NT2/D1 (cell line): ENCODE measurements at places on chromosomes 6 and 20.

GRCh38 chr6:32886681-32887383, 32.8 kb downstream of the PSMB9 start:
- no peak for DNase-seq

GRCh38 chr20:23106271-23106851, 20.2 kb upstream of the CD93 start:
- DNase-seq, result no peak

DNA sequence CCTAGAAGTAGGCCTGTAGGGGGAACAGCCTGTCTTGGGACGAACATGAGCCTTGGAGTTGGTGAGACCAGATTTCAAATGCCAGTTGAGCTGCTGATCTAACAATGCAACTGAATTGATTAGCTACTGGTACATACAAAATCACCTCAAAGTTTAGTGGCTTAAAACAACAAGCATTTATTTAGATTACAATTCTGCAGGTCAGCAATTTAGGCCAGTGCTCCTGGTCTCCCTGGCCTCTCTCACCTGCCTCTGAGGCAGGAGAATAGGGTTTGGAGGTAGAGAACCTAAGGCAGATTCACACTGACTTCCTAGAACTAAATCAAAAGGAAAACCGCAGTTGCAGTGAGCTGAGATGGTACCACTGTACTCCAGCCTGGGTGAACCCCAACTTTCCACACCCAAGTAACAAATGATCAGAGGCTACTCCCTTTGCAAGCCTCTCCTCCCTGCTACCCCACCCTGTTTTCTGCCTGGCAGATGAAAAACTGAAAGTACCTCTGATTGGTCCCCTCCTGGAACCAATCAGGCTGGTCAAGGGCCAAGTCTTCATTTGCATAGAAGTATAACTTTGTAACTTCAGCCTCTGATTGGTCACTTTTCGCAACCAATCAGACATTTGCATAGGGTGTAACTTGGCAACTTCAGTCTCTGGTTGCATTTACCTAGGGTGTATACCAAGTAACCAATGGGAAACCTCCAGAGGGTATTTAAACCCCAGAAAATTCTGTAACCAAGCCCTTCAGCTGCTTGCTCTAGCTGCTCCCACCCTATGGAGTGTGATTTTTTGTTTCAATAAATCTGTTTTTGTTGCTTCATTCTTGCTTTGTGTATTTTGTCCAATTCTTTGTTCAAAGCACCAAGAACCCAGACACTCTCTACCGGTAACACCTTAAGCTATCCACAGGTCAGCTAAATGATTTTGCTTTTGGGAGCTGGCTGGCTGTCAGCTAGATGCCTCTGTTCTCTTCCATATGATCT, 8.1 kb upstream of the UBR2 start:
- DNase-seq, result no peak

DNA sequence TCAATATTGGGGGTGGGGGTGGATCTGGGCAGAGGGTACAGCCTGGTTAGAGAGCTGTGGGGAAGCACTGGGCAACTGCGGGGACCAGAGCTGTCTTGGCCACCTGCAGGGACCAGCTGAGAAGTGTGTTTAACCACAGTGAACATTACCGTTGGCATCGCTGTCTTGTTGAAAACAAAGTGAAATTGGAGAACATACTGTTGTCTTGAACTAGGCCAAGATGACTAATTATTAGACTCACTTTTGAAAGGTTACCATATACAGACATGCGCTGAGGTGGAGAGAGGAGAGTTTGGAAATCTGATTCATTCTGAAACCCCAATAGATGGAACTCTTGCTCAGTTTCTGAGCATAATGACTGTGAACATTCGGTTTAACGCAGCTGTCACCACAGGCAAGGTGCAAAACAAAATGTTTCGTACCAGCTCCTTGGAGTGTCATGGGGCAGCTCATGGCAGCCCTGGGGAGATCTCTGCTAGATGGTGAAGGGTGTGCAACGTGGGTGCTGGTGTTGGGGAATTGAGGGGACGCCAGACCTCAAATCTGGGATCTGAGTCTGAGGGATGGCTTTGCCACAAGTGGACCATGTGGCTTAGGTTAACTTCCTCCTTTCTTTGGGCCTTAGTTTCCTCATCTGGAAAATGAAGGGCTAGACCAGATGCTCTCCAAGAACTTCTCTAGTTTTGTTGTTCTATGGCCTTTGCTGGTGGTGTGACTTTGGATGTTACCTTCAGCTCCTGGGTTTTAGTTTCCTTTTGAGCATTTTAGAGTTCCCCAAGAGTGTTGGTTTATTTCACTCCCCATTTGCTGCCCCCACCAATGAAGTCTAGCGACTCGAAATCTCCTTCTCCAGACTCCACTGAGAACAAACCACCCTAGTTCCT, 24.6 kb upstream of the GTSF1L start:
- DNase-seq, result no peak

DNA sequence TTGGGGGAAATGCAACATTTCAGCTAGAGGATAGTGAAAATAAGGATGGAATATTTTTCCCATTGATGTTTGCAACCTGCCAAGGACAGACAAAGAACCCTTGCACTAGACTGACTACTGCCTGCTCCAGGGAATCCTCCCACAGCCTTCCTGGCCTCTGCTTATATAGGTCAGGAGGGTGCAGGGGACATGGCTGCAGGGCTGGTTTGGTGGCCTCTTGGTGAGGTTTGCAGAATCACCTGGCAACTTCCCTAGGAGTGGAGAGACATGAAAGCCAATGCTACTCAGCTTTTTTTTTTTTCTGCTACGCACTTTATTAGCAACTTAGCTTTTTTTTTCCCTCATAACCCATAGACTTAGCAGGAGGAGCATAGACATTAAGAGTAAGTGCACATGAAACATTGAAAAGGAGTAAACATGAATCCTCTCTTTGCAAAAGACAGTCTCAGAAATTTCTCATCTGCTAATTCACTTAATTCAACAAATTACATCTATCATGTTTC, 39.8 kb upstream of the CDYL start:
- no peak for DNase-seq

DNA sequence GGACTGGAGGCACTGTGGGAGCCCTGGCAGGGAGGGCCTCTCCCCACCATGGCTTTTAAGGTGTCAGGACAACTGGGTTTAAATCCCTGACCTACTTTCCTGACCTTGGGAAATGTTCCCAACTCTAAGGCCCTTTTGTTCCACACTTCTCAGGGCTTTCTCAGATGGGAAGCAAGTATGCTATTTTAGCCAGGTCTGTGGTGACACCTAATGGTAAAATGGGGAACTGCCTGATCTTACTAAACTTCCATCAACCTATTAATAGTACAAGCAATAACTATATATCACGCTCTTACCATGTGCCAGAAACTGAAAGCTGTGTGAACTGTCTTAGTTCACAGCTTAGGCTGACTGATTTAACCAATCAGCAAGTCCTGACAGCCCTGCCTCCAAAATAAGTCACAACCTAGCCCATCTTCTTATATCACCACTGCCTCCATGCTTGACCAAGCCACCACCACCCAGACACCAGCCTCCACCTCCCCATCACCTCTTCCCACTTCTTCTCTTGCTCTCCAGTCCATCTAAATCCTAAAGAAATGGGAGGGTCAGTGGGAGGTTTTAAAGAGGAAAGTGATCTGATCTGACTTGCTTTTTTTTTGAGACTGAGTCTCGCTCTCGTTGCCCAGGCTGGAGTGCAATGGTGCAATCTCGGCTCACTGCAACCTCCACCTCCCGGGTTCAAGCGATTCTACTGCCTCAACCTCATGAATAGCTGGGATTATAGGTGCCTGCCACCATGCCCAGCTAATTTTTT, 6.9 kb upstream of the BLCAP start:
- DNase-seq, result peak; percentile 71

DNA sequence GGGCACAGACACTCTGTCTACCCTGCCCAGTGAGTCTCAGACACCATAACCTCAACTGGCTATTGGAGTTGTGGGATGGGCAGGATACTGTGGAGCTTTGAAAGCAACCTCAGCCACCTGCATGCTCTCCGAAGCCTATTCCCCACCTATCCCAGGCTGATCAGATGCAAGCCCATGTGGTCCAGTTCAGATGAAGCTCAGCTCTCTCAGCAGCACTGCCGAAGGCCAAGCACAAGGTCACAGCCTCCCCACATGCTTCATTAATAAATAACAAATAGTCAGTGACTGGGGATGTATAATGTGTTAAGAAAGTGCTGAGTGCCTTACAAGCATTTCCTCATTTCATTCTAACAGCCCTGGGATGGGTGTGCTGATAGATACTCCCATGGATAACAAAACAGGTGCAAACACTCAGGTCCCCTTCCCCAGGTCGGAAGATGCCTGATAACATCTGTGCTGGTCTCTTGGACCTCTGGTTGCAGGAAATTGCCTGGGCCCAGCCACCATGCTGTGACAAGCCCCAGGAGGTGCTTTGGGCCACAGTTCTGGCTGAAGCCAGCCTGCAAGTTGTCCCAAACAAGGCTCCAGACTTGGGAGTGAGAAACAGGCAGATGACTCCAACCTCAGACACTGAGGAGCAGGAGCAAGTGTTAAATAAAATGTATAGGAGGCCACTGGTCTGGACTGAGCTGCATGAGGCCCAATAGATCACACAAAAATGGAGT, 3.7 kb downstream of the ACSS1 start:
- DNase-seq, result no peak

GRCh38 chr20:12264711-12265110, 347.0 kb downstream of the BTBD3 start:
- DNase-seq, result no peak

DNA sequence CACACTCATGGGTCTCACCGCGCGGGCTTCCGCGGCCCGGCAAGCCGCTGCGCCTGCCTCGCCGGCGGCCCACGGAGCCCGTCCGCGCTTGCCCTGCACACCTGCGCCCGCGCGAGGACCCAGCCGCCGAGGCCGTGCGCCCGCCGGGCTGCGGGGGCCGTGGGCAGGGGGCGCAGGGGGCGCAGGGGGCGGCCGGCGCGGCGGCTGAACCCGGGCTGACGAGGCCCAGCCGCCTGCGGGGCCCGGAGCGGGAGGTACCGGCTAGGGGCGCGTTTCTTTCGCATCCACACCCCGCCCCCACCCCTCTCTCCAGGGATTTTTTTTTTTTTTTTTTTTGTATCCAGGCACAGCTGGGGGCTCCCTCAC, 43.8 kb upstream of the OSTM1 start:
- no peak for DNase-seq

DNA sequence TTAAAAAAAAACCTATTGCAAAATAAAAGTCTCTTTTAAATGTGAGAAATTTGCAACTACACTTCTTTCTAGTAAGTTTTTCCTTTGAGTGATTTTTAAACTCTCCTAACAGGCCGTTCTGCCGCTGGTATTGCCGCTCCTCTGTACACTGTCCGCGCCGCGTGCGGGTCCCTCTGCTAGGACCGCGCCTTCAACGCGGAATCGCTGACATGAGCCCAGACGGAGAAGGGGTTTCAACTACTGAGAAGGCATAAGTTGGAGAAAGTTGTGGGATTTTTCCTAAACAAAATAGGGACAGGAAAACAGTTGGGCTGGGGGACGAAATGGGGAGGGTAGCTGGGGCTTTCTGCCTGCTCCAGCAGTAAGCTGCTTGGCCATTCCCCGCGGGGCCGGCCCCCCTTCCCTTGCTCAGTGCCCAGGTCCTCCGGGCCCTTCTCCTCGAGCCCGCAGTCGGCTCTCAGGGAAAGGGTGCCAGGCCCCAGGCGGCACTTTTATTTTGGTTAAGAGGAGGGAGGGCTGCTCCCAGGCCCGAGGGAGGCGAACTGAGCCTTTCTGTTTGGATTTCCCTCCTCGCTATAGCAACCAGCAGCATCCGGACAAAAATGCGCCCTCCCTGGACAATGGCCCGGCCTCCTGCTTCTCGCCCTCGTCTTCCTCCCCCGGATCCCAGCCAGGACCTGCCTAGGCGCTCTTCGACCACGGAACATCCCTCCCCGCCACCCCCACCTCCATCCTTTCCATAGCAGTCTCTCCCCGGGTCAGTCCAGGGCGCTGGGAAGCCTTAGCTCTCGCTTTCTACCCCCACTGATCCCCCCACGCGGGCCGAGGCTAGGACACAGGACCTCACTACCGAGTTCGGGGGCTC, 6.8 kb upstream of the POU3F2 start:
- no peak for DNase-seq

GRCh38 chr20:17504898-17505635, 26.1 kb downstream of the BFSP1 start:
- DNase-seq, result no peak

DNA sequence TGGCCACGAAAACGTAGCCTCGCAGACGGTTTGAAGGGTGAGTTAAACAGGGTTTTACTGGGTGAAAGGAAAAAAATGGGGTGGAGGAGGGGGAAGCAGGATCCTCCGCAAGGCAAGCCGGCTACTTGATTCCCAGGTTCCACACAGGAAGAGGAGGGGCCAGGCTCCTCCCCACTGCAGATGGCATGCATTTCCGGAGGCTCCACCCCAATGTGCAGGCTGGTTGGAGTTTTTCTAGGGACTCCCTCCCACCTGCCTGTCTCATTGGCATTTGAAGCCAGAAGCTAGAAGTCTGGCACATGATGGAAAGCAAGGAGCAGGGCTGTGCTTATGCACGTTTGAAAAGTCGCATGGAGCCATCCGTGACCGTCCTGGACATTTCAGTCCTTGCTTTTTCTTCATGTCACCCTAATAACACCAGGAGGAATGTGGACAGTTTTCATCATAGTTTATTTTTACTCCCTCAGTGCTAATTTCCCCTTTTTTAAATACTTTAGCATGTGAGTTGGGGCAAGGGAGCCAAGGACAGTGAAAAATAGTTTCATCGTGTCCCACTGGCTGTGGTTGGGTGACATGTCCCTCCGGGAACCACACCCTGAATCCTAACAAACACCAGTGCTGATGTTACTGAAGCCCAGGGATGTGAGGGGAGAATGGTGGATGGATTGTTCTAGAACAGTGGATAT, 100.1 kb upstream of the INSM1 start:
- no peak for DNase-seq

DNA sequence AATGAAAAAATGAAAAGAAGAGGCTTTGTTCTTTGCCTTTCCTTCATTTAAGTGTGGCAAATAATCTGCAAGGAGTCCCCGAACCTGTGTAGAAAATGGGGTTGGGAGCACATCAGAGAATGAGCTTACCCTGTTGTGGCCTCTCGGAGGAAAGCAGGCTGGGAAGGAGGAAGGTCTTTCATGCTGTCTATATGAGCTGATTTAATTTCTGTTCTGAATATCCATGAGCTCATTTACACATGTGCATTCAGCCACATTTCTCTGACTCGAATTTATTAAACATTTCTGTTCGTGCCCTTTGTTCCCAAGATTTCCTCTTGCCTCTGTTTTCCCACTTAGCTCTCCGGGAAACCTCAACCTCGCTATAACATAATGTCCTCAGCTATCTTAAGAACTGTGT, 584.4 kb upstream of the CDH4 start:
- no peak for DNase-seq

- DNase-seq, result no peak
Observed at GRCh38 chr6:64694356-64694755, 1012.7 kb downstream of the EYS start.

GRCh38 chr6:74249658-74250057, 553.7 kb downstream of the CD109 start:
- no peak for DNase-seq

GRCh38 chr6:148263010-148263409, 79.6 kb upstream of the SASH1 start:
- DNase-seq, result no peak

- no peak for DNase-seq
Observed at GRCh38 chr6:116144605-116145004, 18.7 kb upstream of the COL10A1 start.
